Tibial nerve (tissue), 4 donors: ENCODE measurements at places on chromosomes 12 and 14.

DNA sequence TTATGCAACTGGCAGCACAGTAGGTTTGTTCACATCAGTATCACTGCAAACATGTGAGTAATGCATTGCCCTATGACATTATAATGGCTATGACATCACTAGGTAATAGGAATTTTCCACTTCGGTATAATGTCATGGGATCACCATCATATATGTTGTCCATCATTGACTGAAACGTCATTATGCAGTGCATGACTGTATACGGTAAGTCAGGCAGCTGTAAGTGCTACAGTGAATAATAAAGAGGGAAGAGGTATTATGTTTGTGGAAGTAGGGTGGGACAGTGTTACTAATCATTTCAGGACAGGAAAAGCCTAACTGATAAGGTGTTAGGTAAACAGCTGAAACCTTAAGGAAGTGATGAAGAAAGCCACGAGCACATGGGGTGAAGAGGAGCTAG, 68.1 kb downstream of the ANO4 start:
- no peak for DNase-seq

- no peak for DNase-seq
Measured at GRCh38 chr12:11716794-11717518, 67.5 kb downstream of the ETV6 start.

- DNase-seq = no peak
Measured at GRCh38 chr14:31962920-31963319, 114.2 kb upstream of the ARHGAP5 start.

GRCh38 chr14:51628238-51628637, 23.5 kb upstream of the FRMD6 start:
- no peak for DNase-seq

GRCh38 chr12:41706376-41706775, 438.3 kb downstream of the GXYLT1 start:
- DNase-seq = no peak

DNA sequence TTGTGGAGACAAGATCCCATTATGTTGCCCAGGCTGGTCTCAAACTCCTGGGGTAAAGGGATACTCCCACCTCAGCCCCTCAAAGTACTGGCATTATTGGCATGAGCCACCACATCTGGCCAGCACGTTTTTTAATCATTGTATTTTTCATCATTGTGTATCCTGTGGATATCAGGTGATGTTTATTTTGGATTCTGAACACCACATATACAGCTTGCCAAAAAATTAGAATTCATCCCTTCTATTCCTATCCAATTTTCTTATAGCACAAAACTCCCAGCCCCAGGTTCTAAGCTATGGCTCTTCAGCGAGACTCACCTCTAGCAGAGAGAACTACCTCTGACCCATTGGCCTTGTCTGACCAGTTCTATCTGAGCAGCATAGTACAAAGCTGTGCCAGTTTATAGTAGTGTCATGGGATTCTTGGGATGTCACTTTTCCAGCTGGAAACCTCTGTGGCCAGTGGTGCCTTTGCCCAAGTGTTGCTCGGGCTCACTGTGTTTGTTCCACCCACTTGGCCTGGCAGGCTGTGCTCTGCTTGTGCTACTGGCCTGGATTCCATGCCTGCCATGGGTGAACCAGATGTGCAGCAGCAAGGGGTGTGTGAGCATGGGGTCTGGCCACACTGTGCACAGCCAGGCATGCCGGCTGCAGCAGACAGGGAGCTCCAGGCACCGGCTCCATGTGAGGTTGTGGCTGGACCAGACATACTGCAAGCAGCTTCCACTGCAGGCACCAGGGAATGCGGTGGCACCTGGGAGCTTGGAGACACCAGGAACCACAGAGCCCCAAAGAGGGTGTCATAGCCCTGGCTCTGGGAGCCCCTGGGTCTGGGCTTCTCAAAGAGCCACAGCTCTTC, 37.2 kb downstream of the TIMELESS start:
- no peak for DNase-seq

- no peak for DNase-seq
Measured at GRCh38 chr14:91303091-91303923, 58.8 kb upstream of the GPR68 start.

DNA sequence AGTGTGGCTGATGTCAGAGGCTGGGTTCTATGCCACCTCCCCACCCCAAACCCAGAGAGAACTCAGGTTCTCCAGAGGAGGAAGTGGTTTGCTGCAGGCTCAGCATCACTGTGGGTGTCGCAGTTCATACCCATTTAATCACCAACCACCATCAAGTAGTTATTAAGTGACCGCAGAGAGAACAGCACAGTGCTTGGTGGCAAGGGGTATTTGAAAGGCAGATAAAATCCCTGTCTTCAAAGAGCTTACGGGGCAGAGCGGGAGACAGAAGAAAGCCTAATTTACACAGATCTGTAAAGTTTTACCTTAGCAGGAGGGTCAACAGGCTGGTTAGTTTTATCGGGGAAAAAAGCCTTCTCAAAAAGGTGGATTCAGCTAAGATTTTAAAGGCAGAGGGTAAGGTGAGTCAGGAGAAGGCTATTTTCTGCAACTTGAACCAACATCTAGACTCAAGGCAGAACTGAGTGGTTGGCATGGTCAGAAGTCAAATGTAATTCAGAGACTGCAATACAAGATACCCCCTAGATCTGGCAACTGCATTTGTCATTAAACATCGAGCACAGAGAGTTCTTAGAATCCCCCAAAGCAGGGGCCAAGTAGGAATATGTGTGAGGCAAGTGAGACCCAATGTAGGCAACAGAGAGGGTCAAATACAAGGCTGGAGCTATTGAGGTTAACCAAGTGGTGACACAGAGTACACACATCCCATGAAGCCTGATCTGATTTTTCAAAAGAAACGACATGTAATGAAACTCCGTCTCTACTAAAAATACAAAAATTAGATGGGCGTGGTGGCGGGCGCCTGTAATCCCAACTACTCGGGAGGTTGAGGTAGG, 13.2 kb downstream of the PXN start:
- DNase-seq = no peak

GRCh38 chr14:20503898-20504297, 1.4 kb upstream of the RNASE10 start:
- DNase-seq = no peak

DNA sequence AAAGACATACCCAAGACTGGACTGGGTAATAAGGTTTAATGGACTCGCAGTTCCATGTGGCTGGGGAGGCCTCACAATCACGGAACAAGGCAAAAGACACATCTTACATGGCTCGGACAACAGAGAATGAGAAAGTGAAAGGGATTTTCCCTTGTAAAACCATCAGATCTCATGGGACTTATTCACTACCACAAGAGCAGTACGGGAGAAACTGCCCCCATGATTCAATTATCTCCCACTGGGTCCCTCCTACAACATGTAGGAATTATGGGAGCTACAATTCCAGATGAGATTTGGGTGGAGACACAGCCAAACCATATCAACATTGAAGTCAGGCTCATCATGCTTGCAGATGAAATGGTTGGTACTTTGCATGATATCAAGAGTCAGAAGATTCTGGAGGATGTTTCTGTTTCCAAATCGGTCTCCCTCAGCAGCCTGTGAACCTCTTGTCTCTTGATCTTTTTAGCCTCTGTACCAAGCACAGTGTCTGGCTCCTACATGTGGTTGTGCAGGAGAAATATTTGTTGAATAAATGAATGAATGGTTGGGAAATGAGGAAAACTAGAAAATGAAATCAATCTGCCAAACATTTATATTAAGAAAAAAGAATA, 98.6 kb downstream of the VRK1 start:
- no peak for DNase-seq

DNA sequence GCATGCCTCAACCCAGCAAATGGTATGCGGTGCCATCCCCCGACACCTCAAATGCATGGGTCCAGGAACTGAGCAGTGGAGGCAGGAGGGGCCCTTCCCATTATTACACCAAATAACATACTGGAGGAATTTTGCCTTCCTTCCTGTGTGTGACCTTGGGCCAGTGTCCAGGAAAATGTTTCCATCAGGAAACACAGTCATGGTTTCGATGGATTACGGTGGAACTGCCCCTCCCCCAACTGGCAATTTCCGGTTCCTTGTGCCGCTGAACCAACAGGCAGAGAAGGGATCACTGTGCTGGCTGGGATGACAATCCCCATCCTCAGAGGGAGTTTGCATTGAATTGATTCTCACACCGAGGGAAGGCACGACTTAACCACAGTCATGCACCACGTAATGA, 9.1 kb upstream of the CDC42BPB start:
- DNase-seq = no peak
